ENCODE measurements at places on chromosomes 5 and 9.

DNA sequence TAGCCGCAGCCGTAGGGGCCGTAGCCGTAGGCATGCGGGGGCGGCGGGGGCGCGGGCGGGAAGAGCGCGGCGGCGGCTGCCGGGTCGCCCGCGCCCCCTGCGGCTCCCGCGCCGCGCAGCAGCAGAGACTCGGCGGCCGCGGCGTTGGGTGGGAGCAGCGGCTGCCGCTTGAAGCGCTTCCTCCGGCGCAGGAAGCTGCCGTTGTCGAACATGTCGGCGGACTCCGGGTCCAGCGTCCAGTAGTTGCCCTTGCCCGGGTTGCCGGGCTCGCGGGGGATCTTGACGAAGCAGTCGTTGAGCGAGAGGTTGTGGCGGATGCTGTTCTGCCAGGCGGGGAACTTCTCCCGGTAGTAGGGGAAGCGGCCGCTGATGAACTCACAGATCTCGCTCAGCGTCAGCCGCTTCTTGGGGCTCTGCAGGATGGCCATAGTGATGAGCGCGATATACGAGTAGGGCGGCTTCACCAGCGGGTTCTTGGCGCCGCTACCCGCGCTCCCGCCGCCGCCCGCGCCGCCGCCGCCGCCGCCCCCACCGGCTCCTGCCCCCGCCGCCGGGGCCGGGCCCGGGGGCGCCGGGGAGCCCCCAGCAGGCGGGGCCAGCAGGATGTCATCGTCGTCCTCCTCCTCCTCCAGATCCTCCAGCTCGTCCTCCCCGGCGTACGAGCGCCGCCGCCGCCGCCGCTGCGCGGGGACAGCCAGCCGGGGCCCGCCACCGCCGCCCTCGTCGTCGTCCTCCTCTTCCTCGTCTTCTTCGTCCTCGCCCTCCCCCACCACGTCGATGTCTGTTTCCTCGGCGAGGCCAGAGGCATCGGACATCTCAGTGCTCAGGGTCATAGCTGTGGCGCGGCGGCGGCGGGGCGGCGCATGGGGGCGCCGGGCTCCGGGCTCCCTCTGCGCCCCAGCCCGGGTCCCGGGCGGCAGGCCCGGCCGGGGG, 781 bp downstream of the FOXD1 start:
- DNase-seq: peak; percentile 76

DNA sequence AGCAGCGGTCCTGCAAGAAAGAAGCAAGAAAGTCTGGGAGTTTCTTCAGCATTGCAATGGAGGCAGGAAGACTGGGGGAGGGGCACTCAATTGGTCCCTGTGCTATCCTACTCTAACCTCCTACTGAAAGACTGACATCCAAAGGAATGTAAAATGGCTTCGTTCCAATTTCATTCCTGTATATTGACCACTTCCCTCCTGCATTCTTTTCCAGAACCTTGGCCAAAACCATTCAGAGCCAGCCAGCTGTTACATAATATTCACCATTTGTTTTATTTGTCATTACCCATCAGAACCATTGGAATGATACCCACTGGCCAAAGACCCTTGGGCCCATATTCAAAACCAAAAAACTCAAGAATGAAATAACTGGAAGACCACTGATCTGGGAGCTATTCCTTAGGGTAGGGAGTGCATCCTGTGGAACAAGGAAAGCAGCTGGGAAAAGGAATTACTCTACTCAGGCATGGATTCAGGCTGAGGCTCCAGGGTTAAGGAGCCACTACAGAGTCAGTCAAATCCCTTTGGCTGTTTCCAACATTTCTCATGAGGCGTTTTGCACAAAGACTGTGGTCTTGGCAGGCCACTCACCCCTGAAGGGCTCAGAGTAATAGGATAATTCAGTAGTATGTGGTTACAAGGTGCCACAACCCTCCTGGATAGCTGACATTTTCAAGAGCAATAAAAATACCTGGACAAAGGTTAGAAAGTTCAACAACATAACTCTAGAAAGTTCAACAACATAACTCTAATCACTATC, 148.7 kb upstream of the SLC1A3 start:
- DNase-seq: peak; percentile 88

DNA sequence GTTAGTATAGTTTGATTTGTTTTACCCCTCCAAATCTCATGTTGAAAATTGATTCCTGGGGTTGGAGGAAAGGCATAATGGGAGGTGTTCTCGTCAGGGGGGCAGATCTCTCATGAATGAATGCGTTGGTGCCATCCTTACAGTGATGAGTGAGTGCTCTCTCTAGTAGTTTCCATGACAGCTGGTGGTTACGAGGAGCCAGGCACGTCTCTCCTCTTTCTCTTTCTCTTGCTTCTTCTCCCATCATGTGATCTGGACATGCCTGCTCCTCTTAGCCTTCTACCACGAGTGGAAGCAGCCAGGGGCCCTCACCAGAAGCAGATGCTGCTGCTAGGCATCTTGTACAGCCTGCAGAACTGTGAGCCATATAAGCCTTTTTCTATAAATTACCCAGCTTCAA, 454.1 kb downstream of the EFNA5 start:
- DNase-seq: no peak

- peak; percentile 89 for DNase-seq
These were observed 29.7 kb downstream of the MEGF10 start for GRCh38 chr5:127320032-127320965.

GRCh38 chr5:113140837-113141671, 164.5 kb downstream of the DCP2 start:
- DNase-seq: peak; percentile 72

GRCh38 chr9:13529321-13530104, 250.0 kb upstream of the MPDZ start:
- DNase-seq: peak; percentile 21

- DNase-seq: no peak
These were observed 697.5 kb downstream of the SEMA5A start for GRCh38 chr5:8848366-8848765.

DNA sequence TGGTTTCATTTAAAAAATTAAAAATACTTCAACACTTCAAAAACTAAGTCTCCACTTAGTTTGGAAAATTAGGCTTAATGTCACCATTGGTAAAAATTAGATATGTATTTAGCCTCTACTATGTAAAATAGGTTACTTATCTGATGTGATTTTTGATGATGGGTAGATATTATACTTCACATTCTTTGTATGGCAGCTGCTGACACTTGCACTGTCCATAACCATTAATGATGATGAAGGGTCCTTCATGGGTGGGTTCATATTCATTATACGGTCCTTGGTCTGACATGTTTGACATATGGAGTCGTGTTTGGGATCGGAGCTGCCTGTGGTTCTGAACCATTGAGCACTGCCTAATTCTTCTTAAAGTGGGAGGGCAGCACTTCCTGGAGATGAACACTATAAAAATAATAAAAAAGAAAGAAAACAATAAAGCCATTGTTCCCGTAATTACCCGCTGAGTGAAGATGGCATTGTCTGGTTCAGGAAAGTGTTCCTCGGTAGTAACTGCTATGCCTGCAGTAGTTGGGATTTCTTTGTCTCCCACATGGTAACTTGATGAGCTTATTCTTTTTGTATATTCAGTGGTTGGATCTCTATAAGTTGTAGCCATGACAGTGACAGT, 2.2 kb downstream of the LRRTM2 start:
- peak; percentile 69 for DNase-seq

DNA sequence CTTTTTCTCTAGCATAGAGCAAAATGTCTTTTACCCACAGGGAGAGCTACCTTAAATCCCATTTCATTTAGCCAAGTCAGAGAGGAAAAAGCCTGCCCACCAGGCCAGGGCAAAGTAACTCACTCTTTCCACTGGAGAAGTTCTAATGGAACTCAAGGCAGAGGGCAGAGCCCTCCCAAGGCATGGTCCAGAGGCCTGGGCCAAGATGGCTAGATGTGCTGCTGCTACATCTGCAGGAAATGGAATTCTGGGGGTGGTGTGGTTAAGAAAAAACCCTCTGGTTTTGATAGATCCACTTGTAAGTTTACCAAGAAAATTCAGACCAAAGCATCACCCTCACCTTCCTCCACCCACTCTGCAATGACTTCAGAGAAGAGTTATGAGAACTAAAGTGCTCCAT, 37.3 kb downstream of the CSF2 start:
- no peak for DNase-seq

DNA sequence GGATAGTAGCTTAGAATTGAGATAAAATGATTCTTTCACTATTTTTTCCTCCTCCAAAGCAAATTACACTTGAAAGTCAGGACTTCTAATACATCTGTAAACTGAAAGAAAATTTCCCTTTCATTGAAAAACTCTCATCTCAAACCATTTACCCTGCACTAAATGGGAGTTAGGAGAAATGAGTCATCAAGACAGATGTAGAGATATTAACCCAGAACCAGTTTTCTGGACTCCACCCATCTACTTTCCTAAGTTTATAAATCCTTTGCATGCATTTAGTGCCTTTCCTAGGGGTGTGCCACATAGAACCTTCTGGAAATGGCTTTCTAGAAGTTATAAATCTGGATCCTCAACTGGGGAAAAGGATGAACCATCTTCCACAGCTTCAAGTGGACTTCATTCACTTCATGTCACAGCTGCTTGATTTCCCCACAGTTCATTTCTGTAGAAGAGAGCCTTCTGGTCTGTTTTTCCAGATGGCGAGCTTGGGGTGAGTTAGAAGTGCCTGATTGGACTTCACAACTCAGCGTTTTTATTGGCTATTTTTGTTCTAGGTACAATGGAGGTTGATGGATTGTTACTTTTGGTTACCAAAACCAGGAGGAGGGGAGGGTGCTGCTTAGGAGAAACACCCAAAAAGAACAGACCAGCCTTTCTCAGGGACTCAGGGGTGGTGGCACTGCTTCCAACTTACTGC, 72.5 kb upstream of the GPR151 start:
- no peak for DNase-seq

DNA sequence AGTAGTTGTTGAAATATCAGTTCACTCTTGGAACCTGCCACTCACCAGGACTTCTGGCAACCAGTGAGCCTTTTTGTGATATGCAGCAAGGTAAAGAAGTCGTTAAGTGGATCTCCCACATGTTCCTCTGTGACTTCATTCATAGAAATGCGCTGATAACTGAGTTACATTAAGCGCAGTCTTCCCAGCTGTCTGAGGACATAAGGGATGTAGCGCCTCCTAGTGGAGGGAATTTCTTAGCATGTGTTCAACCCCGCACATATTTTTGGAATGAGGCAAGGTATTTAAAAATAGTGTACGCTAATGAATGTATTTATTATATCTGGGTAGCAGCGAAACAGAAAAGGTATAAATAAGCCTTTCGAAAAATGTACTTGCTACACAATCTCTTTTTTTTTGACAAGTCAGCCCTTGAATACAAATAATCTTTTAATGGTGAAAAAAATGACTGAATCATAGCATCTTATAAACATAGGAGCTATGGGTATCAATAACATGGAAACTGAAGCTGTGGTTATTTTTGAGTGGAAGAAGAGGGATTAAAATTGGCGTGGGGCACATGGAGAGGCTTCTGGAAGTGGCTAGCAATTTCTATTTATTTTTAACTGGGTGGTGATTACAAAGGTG, 38.0 kb downstream of the PALM2AKAP2 start:
- DNase-seq: peak; percentile 89

DNA sequence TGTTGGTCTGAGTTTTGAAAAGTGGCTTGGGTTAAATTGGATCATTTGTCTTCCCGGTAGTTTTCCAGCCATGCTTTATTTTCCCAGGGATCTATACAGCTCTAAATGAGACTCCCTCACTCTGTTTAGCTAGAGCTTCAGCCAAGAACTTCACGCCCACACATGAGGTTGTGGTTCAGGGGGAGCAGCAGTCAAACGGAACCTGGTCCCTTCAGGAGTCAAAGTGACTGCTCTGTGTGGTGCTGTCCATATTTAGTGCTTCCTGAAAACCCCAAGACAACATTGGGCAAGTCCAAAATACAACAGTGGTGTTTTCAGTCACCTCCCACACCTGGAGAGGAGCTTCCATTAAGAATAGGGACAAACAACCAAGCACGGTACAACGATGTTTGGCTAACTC, 90.5 kb downstream of the ANKH start:
- no peak for DNase-seq

- DNase-seq: no peak
These were observed 162.0 kb upstream of the CDKN2B start for GRCh38 chr9:22170990-22171670.

GRCh38 chr5:134577022-134577795, 51.7 kb downstream of the JADE2 start:
- DNase-seq: peak; percentile 89

DNA sequence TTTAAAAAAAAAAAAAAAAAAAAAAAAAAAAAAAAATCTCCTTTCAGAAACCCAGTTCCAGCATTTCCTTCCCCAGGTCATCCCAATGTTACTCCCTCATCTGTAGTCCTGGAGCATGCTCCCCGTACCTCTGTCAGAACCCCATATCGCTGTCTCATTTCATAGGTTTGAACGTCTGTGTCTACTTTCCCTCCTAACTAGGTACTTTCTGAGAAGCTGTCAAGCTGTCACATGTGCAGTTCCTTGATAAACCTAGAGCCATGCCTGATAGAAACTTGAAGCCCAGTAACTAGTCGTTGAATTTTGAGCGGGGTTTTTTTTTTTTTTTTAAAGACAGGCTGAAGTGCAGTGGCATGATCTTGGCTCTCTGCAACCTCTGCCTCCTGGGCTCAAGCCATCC, 15.6 kb downstream of the EXOSC3 start:
- DNase-seq: no peak

GRCh38 chr5:122051569-122051968, 26.5 kb downstream of the LOX start:
- DNase-seq: no peak

DNA sequence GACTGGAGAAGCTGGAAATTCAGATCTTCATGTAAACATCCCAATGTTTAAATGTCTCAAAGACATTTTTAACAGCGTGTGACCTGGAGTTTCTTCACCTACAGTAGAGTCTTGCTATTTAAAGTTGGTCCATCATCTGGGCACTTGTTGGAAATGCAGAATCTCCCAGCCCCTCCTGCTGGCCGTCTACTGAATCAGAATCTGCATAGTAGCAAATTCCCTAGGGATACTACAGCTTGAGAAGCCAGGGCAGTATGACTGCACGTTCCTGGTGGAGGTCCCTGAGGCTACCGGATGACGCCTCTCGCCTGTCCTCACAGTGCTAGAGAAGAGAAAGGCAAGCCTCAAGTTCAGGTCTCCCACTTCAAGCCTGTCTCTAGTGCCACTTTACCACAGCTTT, 15.7 kb downstream of the SAP30L start:
- no peak for DNase-seq

DNA sequence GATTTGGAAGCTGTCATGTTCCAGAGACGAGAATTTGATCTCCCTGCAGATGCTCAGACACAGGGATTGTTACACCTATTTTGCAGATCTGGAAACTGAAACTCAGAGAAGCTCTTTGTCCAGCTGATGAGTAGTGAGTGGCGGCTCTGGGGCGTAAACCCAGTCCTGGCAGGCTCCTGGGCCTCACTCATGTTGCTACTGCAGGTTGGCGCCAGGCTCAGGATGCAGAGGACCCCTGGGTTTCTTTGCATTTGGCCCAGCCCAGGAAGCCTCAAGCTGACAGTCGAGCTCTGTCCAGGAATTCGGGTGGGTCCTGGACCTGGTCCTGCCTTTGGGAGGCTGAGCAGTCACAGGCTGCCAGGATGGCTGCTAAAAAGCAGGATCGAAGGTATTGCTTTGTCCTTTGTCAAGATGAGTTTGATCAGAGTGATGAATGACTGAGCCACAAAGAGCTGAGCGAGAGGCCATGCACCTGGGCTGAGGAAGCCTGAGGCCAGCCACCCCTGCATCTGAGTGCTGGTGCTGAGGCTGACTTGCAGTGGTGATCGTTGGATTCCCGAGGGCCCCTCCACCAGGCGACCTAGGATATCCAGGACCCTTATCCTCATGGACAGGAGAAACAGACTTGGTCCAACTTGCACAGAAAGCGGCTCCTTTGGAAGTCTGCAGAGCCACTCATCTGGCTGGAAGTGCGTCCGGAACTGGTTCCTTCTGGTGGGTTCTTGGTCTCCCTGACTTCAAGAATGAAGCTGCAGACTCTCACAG, 8.3 kb upstream of the RNF130 start:
- no peak for DNase-seq

GRCh38 chr5:160500786-160501779, 79.4 kb downstream of the PTTG1 start:
- DNase-seq: no peak
